ENCODE measurements at places on chromosomes 5 and 9.

DNA sequence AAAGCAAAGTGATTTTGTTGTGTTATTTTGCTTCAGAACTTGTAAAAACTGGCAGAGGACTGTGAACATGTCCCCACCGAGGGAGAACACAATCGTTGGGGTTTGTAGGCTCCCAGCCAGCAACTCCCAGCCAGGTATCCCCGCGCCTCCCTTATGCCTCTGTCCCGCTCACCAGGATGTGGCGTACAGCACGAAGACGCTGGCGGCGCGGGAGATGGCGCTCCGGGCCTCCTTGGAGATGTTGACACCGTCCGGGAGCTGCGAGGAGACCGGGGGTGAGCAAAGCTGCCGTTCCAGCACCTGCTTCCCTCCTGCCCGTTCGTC, 630 bp downstream of the POLE3 start:
- DNase-seq: no peak

- no peak for DNase-seq
Measured at GRCh38 chr5:179229331-179229831, 115.9 kb downstream of the ADAMTS2 start.

GRCh38 chr5:60526336-60526875, 173.6 kb downstream of the DEPDC1B start:
- DNase-seq: no peak

GRCh38 chr9:2242831-2243330, 227.7 kb downstream of the SMARCA2 start:
- no peak for DNase-seq

All from hematopoietic multipotent progenitor cell treated with erythropoietin and hydrocortisone succinate and interleukin-3 and kit ligand, for 8 days (in vitro differentiated cells).